ENCODE measurements at places on chromosomes 11 and 22. TPM values are rescaled to one million over a fixed set of nuclear protein-coding genes. Genes with fewer than 3 reads are reported as not detected.

GRCh38 chr22:30305906-30306626, 16.8 kb upstream of the CASTOR1 start:
- H3K4me3 ChIP-seq: peak overlapping the region; percentile 73
- peak; percentile 62 for DNase-seq
- peaks cover 100% of the 10 kb centered on the region for H3K4me1 ChIP-seq

GRCh38 chr11:116928102-116928777, 90.8 kb upstream of the APOA1 start:
- peak overlapping the region; percentile 97 for H3K27ac ChIP-seq
- H3K4me1 ChIP-seq: peaks cover 92% of the 10 kb centered on the region

GRCh38 chr11:21838427-21838826, 354.5 kb upstream of the ANO5 start:
- H3K27ac ChIP-seq: no peak overlapping the region
- no peak overlapping the region for H3K4me3 ChIP-seq
- H3K27me3 ChIP-seq: no peaks in the 10 kb centered on the region
- DNase-seq: no peak
- no peaks in the 10 kb centered on the region for H3K36me3 ChIP-seq

- H3K27me3 ChIP-seq: peaks cover 8% of the 10 kb centered on the region
- no peak overlapping the region for H3K27ac ChIP-seq
- no peak overlapping the region for H3K4me3 ChIP-seq
These were observed 128.9 kb downstream of the DBX1 start for GRCh38 chr11:20031155-20032001.

- no peaks in the 10 kb centered on the region for H3K4me1 ChIP-seq
- H3K27me3 ChIP-seq: no peaks in the 10 kb centered on the region
- no peaks in the 10 kb centered on the region for H3K36me3 ChIP-seq
- no peak within 1 kb of the TSS for H3K27ac ChIP-seq
- no peak within 1 kb of the TSS for H3K4me3 ChIP-seq
These were observed at the start of gene MS4A8 for GRCh38 chr11:60699284-60699691. MS4A8 (plus strand) TSS chr11:60699612; CDS start chr11:60700861, 1,249 bp downstream.

GRCh38 chr22:37420686-37421467, 6.4 kb downstream of the ELFN2 start:
- H3K4me1 ChIP-seq: peaks cover 33% of the 10 kb centered on the region
- H3K36me3 ChIP-seq: no peaks in the 10 kb centered on the region
- H3K27me3 ChIP-seq: peaks cover 18% of the 10 kb centered on the region
- no peak overlapping the region for H3K27ac ChIP-seq
- DNase-seq: no peak

DNA sequence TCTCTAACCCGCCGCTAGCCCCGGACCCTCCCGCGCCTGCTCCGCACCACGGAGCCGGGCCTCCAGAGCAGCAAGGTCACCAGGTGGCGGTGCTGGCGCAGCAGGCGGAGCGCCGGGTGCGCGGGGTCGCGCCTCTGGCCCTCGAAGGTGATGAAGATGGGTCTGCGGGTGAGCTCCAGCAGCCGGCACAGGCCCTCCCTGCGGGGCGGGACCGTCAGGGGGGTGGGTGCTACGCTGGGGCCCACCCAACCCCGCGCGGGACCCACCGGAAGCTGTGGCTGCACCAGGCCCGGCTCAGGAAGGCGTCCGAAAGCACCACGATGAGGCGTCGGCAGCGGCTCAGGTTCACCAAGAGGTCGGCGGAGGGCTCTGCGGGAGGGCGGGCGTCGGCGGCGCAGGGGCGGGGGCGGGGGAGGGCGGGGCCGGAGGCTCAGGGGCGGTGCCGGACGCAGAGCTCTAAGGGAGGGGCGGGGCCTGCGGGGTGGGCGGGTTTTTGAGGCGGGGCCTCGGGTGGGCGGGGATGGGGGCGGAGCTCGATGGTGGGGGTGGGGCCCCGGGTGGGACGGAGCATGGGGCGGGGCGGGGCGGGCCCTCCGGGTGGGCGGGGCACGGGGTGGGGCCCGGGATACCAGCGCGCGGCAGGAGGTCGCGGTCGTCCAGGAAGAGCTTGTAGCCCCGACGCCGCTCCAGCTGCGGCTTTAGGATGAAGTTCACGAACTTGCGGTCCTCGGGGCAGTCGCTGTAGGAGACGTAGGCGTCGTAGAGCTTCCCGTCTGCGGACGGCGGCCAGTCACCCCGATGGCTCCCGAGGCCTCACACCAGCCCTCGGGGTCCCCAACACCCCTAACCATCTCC, 7.8 kb downstream of the SIGIRR start:
- no peaks in the 10 kb centered on the region for H3K36me3 ChIP-seq
- H3K4me1 ChIP-seq: no peaks in the 10 kb centered on the region
- H3K27me3 ChIP-seq: peaks cover 7% of the 10 kb centered on the region
- H3K4me3 ChIP-seq: peak overlapping the region; percentile 18

GRCh38 chr11:129881570-129882170, 13.7 kb downstream of the NFRKB start:
- H3K27me3 ChIP-seq: peaks cover 1% of the 10 kb centered on the region
- no peak overlapping the region for H3K4me3 ChIP-seq
- no peak overlapping the region for H3K27ac ChIP-seq
- DNase-seq: no peak
- H3K36me3 ChIP-seq: peaks cover 78% of the 10 kb centered on the region
- no peaks in the 10 kb centered on the region for H3K4me1 ChIP-seq

DNA sequence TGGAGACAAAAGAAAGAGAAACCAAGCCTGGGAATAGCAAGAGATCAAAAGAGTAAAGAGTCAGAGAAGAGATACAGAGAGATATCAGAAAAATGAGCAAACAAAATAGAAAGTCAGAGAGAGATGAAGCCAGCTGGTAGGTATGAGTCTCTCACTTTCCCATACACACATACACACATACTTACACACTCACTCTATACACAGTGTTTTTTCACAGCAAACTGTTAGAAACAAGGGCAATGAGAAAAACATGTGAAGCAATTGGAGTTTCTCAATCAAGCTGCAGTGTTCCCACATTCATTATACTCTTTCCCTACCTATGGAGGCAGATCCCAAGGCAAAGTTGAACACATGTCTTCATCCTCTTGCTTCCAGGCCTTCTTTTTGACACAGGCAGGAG, 2.6 kb upstream of the NLRP10 start:
- H3K27ac ChIP-seq: no peak overlapping the region
- no peak overlapping the region for H3K4me3 ChIP-seq
- peaks cover 4% of the 10 kb centered on the region for H3K27me3 ChIP-seq
- H3K36me3 ChIP-seq: no peaks in the 10 kb centered on the region

TMEM218 gene
- polyA plus RNA-seq: 39.9 TPM

Data from immature natural killer cell (primary cell).